COR-L47 (cell line): ENCODE measurements at places on chromosomes 3 and 15.

- DNase-seq, result peak; percentile 99
These were observed 32.8 kb downstream of the RPN1 start for GRCh38 chr3:128617557-128618397.

GRCh38 chr3:159928071-159928491, 60.6 kb upstream of the IL12A start:
- no peak for DNase-seq

DNA sequence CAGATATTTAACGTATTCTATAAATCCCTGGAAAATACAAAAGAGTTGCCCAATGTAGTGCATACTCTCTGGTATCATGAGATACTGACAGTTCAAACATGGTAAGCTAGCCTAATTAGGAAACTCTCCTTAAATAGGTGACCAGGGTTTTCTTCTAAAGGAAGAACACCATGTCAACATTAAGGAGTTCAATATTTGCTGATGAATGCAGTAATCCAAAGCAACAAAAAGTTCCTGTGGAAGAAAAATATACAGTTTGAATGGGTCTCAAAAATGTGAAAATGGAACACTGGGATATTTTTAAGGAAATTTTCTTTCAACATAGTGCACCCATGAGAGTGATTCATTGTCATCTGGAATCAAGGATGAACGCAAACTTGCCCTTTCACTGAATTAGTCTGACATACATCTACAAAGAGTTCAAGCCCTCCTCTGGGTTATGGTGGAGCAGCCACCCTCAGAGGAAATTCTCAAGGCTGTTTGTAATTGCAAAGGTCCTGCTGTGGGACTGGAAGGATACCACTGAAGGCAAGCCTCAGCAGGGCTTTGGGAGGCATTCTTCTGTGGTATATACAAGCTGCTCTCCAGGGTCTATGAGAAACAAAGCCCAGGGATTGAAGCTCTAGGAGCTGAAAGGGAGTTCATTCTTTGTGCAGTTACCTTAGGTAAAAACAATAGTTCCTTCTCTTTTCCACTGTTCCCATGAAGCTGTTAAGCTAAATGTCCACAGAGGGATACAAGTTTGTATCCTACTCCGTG, 700.3 kb downstream of the TUSC7 start:
- no peak for DNase-seq

GRCh38 chr15:50260969-50261496, 4.5 kb downstream of the HDC start:
- no peak for DNase-seq

DNA sequence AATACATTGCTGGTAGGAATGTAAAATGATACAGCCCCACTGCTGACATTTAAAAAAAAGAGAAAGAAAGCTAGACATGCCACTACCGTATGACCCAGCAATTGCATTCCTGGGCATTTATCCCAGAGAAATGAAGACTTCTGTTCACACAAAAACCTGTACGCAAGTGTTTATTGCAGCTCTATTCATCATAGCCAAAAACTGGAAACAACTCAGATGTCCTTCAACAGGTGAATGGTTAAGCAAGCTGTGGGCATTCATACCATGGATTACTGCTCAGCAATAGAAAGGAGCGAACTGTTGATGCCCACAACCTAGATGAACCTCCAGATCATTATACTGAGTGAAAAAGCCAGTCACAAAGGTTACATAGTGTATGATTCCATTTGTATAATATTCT, 132.5 kb downstream of the MAP2K5 start:
- no peak for DNase-seq

DNA sequence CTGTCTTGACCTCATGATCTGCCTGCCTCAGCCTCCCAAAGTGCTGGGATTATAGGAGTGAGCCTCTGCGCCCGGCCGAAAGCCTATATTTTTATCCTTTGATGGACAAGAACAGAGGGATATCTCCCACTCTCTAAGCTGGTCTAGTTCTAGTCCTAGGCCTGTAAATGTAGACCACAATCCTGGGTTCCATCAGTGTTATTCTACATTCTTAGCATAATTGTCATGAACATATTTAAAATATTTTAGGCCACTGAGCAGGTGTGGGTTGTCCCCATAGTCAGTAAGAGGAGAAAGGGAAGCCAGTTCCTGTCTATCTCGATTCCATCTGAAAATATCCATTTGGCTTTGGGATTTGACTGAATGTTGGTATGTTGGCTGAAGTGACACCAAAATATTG, 118.1 kb downstream of the EBLN2 start:
- DNase-seq, result no peak

DNA sequence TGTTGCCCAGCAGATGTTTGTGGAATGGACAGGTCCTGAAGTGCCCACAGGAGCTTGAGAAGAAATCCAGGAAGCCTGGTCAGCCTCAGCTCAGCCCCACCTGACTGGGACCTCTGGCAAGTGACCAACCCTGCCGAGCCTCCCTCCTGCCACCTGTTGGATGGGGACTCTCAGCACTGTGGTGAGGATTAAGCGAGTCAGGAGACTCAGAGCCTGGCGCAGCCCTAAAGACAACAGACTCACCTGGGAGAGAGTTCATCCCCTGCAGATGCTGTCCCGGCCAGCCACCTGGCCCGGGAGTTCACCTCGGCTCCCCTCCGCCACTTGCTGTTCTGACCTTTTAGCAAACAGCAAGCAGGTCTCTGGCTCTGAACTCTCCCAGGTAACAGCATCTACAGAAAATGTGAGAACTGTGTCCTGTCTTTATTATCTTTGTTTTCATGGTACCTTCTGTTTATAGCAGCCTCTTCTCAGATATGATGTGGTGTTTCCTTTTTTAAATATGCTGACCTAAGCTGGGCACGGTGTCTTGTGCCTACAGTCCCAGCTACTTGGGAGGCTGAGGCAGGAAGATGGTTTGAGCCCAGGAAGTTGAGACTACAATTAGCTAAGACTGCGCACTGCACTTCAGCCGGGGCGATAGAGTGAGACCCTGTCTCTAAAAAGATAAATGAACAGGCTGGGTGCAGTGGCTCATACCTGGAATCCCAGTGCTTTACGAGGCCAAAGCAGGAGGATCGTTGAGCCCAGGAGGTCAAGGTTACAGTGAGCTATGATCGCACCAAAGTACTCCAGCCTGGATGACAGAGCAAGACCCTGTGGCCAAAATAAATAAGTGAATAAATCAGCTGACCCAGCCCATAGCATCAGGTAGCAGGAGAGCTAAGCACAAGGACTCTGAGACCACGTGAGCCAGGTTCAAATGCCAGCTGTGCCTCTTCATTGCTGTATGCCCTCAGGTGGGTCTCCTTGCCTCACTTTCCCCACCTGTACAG, 32.4 kb upstream of the SLC6A6 start:
- no peak for DNase-seq

- no peak for DNase-seq
These were observed 166.7 kb upstream of the SGO1 start for GRCh38 chr3:20352546-20353179.

DNA sequence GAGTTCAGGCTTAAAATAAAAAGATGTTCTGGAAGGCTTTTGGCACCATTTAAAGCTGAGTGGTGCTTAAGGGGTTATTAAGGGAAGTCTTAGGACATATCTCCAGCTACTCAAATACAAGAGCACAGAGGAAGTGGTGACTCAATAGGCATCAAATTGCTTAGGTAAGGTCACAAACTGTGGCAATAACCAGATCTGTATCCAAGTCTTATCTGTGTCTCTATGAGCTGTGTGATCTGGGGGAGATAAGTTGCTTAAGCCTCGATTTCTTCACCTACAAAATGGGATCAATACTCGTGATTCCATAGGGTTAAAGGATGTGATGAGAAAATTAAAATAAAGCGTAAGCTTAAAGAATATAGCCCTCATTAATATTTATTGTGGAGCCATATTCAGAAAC, 7.6 kb downstream of the HDC start:
- no peak for DNase-seq

GRCh38 chr3:30426293-30426993, 180.0 kb upstream of the TGFBR2 start:
- no peak for DNase-seq

DNA sequence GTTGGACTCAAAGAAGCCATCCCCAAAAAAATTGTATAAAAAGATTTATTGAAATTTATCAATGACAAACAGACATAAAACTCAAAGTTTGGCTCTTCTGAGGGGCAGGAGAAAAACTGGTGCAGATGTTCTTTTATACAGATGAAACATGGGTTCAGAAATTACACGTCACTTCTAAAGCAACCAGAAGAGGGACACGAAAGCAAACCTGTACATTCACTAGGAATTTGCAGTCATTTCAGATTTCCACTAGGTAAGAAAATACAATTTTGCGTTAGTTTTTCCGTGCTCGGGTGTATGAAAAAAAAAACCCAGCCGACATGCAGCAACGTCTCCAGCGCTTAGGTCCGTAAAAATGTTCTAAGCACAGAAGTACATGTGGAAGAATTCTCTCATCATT, 41.8 kb downstream of the ANP32A start:
- DNase-seq, result no peak

GRCh38 chr3:79414806-79415205, 353.0 kb downstream of the ROBO1 start:
- no peak for DNase-seq

DNA sequence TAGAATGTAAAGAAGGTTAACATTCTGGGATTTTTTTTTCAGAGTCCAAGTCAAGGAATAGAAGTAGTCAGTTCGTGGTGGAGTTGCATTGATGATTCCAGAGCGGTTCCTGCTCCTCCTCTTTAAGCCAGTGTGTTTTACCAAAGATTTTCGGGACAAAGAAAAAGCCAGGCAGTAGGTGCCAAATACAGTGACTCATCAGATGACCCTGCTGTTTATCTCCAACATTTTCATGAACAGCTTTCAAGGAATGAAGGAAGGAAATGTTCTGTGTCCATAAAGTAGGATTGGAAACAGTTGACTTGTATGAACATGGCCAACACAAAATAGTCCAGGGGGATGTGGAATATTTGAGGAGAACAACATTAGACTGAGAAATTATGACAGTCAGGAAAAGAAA, 142.4 kb upstream of the TMC3 start:
- DNase-seq, result no peak

DNA sequence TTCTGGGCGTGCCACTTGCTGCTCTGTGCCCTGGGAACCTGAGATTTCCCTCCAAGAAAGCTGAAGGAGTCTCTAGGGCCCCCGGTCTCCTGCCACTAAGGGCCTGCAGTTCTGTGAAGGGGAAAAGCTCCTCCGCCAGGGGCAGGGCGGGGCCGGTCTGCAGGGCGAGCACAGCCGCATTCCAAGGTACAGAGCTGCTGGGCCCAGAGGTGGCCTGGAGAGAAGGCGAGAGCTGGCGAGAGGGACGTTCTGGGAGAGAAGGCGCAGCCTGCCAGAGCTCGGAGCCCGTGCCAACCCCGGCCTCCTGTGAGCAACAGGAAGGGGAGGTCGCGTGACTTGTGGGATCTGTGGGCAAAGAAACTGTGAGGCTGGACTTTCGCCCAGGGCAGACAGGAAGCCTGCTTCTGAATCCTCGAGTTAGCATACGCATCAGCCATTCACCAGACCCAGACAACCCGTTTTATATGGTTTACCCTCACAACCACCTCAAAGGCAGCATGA, 500.4 kb downstream of the SHQ1 start:
- no peak for DNase-seq

GRCh38 chr15:85458764-85459163, 78.4 kb downstream of the AKAP13 start:
- no peak for DNase-seq

DNA sequence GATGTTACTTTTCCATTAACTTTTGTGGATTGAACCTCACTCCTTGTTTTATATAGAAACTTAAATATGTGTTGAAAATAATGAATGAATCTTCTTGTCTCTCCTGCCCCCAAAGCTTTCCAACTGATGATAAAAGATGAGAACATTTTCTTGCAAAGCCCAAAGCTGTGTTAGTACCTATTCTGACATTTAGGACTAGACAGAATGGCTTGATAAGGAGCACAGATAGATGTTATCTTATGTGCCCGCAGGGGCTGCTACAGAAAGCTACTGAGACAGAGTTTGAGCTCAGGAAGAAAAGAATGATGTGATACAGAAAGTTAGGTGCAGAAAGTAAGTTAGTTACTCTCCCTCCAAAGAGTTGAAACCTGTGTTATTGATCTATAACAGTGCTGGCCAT, 109.4 kb upstream of the ATP11B start:
- no peak for DNase-seq
